ENCODE measurements at places on chromosomes 13 and 19.

GRCh38 chr19:30880151-30880550 is 469.1 kb downstream of the TSHZ3 start:
- DNase-seq: no peak

DNA sequence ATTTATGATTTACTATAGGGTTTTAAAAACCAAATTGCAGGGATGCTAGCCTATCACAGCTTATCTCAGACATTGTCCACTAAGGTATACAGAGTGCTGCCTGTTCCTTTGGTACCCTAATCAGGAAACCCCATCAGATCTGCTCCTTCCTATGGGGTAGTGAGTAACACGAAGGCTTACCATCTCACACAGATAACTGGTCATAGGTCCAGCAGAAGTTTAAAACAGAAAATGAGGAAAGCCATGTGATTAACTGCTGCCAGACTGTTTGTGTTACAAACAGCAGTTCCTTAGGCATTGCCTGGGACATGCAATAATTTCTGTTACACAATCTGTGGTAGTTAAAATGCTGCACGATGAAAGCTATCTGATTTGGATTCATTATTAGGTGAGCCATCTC is 53.5 kb upstream of the ALOX5AP start:
- no peak for DNase-seq

GRCh38 chr19:38183251-38183897 is 40.6 kb downstream of the DPF1 start:
- no peak for DNase-seq

DNA sequence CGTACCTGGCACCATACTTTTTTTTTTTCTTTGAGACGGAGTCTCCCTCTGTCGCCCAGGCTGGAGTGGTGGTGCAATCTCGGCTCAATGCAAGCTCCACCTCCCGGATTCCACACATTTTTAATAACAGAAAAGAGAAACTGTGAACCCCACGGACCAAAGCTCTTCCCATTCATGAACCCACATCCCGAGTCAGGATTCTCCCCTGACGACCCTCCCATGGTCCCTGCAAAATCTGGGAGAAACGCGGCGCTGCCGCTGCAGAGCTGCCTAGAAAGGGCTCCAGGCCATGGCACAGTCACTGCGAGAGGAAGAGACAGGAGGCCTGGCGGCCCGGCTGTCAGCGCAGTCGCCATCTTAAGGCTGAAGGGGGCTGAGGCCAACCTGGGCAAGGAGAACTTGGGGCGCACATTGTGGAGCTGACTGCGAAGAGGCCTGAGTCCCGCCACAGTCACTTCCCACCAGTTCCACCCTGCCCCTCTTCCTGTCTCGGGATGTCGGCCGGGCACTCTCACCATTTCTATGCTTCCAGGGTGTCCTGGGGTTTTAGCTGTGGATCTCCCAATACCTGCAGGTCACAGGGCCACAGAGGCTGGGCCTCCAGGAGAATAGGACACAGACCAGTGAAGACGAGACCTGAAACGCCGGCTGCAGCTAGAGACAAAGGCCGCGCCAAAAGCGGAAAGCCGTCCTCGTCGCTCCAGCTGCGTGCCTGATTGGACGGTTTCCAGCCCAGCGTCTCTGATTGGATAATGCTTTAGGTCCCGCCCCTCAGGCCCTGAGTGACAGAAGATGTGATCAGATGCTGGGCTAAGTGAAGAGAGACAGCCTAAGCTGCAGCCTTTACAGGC is 71.0 kb downstream of the ZNF486 start:
- peak; percentile 88 for DNase-seq

- DNase-seq: no peak
These were observed 14.3 kb downstream of the PTH2 start for GRCh38 chr19:49408816-49409440.

GRCh38 chr13:73481886-73482445 is 423.2 kb downstream of the KLF5 start:
- no peak for DNase-seq

DNA sequence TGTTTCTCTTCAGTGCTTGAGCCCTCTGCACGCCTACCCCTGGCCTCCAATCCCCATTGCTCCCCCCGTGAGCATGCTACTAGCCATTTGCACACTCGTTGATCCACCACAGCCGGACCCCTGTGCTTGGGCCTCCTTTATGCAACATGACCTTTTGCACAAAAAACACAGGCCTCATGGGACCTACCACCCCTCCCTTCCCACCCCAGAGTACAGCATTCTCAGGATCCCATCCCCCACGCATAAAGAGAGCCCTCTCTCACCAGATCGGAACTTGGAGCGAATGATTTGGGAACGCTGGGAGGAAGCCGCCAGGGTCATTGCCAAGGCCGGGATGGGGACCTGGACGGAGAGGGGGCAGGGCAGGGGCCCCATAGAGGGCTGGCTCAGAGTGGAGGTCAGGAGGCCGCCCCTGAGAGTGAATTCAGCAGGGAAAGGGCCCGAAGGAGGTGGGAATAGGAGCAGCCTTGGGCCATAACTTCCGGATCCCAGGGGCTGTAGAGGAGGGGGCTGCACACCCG is 754 bp downstream of the MAMSTR start:
- DNase-seq: no peak

Measured in CD4-positive, alpha-beta T cell treated with Interleukin-4 for 4 hours (primary cell).